ENCODE measurements at places on chromosomes 1 and 21.

DNA sequence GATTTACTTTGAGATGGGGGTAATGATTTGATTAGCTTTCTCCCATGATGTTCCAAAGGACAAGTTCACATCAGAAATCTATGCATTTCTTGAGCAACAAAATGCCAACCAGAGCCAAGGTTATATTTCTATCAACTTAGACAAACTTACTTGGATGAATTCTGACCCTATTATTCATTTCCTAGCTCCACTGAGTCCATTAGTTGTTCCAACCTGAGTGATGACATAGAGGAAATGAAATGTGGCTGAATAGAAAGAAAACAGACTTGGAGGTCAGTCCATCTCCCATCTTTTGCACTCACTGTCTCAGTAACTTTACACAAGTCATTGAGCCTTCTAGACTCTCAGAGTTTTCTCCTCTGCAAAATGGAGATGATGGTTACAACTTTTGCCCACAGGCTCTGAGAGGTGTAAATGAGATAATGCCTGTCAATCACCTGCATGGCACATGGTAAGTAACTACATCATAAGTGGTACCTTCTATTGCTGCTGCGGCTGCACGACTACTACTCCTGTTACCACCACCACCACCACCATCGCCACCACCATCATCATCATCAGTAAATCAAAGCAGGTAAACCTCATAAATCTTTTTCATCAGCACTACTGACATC lies 98.2 kb downstream of the PTPN14 start:
- no peak for DNase-seq

- no peak for DNase-seq
Measured at GRCh38 chr1:17881761-17882160, 126.6 kb downstream of the ACTL8 start.

GRCh38 chr1:201309416-201309815 lies 26.1 kb downstream of the PKP1 start:
- DNase-seq = no peak

GRCh38 chr1:245528258-245528635 lies 373.5 kb downstream of the KIF26B start:
- DNase-seq = no peak

- DNase-seq = no peak
Measured at GRCh38 chr1:246139745-246140182, 367.3 kb downstream of the SMYD3 start.

- no peak for DNase-seq
Measured at GRCh38 chr1:30134466-30135217, 588.7 kb downstream of the MATN1 start.

- DNase-seq = no peak
Measured at GRCh38 chr1:15107058-15107687, 46.4 kb upstream of the TMEM51 start.

GRCh38 chr1:48571303-48571987 lies 99.4 kb upstream of the SPATA6 start:
- no peak for DNase-seq

DNA sequence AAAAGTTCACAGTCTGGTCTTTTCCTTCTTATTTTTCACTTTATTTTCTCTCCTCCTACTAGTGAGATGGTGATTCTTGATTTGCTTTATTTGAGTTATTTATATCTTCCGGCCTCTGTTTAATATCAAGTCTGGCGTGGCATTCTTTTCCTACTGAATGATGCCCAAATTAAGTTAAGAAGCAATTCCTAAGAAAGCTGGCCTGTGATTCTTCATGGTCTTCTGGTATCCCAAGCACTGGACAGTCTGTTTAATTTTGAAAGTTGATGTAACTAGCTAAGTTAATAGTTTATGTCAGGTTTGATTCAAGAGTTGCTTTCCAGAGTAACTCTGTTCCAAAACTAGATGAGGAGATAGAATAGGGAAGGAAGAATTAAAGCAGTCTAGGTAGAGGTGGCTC lies 9.2 kb upstream of the ENAH start:
- DNase-seq = no peak

- DNase-seq = no peak
Measured at GRCh38 chr1:166918088-166918955, 42.3 kb upstream of the TADA1 start.

DNA sequence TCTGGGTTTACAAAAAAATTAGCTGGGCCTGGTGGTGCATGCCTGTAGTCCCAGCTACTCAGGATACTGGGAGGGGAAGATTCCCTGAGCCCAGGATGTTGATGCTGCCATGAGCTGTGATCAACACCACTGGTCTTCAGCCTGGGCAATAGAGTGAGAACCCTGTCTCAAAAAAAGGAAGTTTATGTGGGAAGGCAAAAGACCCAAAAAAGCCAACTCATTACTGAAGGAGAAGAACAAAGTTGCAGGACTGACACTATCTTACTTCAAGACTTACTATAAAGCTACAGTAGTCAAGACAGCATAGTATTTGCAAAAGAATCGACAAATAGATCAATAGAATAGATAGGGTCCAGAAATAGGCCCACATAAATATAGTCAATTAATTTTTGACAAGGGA lies 9.2 kb upstream of the PTGS2 start:
- no peak for DNase-seq

- no peak for DNase-seq
Measured at GRCh38 chr1:66850989-66851388, 49.9 kb upstream of the INSL5 start.

- DNase-seq = no peak
Measured at GRCh38 chr1:37108596-37109188, 74.4 kb upstream of the GRIK3 start.

DNA sequence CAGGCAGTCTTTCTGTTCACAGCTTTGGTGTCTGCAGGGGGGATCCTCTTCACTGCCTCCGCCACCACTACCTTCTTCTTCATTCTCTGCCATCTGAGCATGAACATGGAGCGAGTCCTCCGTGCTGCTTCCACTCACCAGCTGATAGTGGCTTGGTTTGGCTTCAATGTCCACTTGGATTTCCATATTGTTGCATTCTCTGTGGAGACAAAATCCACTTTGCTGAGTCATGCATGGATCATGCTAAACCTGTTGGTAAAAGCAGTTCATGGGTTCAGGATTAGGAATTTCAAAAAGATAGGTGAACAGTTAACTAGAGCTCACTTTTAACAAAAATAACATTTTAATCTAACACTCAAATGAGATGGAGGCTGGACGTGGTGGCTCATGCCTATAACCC lies 27.5 kb downstream of the RNF19B start:
- no peak for DNase-seq

DNA sequence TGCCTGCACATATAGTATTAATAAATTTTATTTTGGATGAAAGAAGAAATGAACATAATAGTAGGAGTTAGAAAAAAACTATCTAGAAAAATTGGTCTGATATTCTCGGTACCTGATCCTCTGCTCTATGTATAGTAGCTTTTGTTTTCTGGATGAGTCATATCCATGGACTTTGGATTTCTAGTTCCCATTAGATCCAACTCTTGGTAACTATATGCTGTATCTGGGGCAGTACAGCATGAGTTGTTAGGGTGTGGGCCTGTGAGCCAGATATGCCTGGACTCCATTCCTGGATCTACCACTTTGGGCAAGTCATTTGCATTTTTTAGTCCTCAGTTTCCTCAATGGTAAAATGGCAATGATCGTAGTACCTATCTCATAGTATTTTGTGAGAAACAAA lies 372.2 kb upstream of the PKN2 start:
- no peak for DNase-seq

- no peak for DNase-seq
Measured at GRCh38 chr1:237740846-237741245, 149.9 kb downstream of the ZP4 start.
